ENCODE measurements at places on chromosomes 12 and 14.

- no peak for DNase-seq
Measured at GRCh38 chr12:13504736-13505135, 308.2 kb downstream of the EMP1 start.

- no peak for DNase-seq
Measured at GRCh38 chr14:100286484-100287191, 19.6 kb downstream of the SLC25A29 start.

DNA sequence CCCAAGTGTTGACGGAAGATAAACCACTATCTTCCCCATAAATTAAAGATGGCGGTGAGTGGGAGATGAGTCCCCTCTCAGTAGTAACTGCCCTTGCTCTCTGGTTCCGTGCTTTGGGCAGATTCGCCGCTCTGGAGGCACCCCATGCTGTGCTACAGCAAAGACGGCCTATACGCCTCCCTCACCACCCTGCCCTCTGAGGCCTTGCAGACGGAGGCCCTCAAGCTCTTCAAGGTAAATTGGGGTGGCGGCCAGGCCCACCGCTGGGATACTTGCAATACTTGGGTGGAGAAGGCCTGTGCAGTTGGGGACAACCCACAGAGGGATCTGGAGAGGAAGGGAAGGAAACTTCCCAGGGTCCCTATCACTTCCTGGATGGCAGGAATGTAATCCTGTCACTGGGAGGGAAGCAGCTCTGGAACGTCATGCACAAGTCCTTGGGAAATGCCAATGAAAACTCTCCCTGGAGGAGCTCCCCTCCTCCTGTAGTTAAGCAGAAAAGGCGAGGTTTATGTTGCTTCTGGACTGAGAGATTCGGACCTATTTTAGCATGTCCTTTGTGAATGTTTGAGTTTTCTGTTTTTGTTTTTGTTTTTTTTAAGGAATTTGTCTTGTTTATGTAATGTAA, 22.8 kb downstream of the PIGH start:
- no peak for DNase-seq

DNA sequence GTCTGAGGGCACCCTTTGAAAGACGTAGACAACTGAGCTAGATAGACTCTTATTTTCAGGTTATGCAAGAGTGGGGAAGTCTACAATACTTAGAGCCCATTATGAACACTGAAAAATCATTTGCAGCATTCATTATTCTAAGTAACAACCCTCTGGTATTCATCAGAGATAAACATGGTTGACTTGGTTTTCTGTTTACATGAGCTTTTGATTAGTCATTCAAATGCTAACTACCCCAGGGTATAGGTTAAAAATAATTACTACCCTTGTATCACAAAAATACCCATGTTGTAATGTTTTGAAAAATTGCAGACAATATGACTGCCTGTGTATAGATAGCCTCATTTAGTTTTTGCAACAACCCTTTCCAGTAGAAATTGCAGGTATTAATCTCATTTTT, 78.5 kb downstream of the PPFIBP1 start:
- no peak for DNase-seq

DNA sequence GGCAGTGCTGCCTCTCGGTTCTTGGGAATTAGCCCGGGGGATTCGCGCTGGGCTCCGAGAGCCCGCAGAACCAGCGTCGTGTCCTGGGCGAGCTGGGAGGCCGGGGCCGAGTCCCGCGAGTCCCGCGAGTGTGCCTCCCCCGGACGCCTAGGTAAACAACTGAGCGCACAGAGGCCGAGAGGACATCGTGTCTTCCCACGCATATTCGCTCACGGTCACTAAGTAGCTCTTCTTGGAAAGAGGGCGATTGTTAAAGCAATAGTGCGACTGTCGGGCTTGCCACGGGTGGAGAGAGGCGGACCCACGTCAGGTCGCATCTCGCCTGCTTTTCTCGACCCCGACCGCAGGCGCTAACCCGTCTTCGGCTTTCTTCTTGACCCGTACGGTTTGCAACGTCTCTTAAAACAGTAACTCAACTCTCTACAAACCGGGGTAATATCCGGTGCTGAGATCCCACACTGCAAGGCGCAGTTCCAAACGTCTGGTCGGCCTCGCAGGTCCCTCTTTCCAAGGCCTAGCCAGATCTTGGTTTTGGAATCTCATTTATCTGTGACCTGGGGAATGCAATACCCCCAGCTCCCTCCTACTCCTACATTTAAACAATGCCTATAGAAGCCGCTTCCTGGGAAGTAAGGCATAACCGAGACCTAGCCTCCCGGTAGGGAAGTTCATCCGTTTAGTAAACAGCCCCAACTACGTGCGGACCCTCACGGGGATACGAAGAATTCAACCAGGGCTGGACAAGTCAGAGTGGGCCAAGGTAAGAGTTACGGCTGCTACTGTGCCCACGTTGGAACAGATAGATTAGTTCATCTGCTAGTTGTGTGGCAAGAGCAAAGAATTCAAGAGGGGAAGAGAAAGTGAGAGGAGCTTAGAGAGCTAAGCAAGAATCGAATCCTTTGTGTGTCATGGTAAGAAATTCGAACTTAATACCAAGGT, 736 bp upstream of the PHLDA1 start:
- no peak for DNase-seq

DNA sequence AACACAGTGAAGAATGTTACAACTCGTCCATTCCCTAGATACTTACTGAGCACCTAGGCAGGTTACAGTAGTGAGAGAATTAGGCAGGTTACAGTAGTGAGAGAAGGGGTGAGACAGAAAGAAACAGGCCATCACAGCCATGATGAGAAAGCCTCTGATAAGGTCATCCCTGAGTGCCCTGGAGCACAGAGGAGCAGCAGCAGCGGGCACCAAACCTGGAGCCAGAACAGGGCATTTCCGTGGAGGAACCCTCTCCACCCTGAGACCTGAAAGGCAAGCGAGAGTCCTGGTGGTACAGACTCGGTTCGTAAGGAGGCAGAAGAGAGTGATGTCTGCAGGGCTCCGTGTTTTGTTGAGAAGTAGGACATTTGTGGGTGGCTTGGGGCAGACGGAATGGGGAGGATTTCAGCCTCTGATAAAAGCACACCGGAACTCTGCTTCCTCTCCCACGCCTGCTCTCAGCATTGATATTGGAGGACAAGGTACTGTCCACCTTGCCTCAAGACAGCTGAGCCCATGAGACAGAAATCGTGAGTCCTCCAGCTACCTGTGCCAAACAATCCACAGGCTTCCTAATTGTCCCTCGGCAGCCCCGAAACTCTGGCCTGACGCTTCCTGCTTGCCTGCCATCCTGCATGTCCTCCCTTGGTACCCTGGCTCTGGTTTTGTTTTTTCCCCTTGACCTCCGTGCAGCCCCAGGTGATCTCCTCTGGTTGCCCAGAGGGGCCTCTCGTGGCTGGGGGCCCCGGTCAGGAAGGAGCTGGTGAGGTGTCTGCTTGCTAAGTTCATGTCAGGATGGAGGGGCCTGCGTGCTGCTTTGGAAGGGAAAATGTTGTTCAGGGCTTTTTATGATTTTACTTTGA, 136.1 kb downstream of the GCH1 start:
- DNase-seq = no peak

DNA sequence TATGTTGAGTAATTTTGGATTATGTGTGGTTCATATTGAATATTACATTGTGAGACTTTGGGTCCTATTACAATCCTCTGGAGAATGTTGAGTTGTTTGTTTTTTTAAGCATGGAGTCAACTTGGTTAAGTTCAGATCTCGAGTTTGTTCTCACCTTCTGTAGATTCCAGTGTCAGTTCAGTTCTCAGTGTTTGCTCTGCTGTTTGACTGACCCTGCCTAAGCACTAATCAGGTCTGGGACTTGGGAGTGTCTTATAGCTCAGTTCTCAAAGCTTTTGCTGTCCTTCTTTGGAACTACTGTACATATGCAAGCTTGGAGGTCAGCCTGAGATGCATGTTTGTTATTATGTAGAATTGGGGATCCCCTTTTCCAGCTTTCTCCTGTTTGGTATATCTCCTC, 63.1 kb downstream of the DIP2B start:
- DNase-seq = no peak

GRCh38 chr12:86186449-86186848, 69.7 kb downstream of the MGAT4C start:
- no peak for DNase-seq

DNA sequence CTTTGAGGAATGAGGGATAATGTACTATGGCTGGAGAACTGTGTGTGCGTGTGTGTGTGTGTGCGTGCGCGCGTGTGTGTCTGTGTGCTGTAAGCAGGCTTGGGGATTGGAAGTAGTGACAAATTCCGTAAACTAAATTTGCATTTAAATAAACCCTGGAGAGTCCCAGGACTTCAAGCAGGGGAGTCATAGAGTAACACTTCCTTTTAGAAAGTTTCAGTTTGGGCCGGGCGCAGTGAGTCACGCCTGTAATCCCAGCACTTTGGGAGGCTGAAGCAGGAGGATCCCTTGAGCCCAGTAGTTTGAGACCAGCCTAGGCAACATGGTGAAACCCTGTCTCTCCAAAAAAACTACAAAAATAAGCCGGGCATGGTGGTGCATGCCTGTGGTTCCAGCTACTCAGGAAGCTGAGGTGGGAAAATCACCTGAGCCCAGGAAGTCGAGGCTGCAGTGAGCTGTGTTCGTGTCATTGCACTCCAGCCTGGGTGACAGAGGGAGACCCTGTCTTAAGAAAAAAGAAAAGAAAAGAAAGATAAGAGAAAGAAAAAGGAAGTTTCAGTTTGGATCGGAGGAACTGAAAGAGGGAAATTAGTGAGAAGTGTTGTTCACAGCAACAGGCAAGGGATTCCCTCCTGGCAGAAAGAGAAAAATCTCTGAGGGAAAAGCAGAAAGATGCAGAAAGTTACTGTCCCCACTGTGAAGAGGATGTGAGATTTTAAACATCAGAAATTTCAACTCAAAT, 222.7 kb upstream of the SOX5 start:
- no peak for DNase-seq

GRCh38 chr12:87704374-87704773, 324.8 kb downstream of the C12orf50 start:
- no peak for DNase-seq

DNA sequence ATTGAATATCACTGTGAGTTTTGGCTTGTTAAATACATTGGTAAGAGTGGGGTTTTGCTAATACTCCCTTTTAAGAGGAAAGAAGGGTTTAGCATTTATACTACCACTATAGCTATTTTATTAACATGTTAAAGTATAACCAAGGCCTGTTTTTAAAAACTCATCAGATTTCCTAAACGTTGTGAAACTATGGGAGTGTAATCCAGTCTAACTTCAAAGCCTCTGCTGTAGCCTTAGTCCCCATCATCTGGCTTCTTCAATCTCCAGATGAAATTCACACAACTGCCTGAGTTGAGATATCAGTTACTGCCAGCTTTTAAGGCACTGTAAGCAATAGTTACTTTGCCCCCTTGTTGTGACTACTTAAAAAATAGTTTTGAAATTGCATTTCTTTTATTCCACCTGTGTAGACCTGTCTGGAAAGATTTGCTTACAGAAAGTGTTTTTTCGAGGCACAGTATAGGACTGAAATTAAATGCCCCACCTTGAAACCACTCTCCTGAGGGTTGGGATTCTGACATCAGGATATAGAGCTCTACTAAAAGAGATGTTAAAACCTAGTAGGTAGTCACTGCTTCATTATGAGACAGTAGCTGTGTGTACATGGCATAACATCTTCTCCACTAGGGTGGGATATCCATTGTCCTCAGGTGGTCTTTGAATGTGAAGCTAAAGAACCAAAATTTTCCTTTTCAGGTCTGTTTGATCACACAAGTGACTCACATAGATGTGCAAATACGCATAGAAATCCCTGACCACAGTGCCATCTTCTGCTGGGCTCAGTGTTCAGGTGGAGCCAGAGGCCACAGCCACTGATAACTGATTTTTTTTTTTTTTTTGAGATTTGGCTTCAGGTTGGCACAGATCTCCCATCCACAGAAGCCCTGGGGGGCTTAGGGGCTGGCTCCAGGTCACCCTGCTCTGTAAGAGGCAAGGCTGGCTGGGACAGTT, 125.5 kb downstream of the DAAM1 start:
- DNase-seq = no peak

GRCh38 chr12:106081606-106082005, 57.1 kb downstream of the NUAK1 start:
- DNase-seq = no peak

DNA sequence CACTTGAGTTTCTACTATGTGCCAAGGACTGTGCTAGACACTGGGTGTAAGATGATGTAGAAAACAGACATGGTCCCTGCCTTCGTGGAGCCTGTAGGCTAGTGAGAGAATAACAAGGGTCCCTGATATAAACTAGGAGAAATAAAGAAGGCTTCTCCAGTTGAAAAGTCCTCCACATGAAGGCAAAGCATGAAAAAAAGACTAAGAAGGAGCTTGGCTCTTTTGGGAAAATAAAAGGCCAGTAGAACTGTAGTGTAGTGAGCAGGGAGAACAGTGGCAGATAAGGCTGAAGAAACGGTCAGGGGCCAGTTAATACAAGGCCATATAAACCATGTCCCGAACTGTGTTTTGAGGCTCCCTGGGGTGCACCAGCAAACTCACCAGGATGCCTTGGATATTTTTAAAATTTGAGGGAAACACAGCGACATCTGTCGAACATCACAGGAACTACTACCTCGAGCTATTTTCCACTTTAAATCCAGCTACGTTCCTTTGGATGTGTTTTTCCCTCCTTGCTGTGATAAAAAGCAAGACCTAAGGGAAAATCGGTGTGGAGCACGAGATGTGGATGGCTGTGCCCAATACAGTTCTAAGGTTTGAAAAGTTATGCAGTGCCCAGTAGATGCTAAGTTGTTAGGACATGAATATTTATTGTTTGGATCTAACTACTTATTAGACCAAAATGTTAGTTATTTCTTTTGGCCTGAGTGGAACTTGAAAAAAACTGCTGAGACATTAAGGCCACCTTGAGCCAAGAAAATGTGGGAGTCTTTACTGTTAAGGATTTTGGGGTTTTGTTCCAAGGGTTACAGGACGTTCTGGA, 8.5 kb upstream of the CFL2 start:
- peak; percentile 75 for DNase-seq

DNA sequence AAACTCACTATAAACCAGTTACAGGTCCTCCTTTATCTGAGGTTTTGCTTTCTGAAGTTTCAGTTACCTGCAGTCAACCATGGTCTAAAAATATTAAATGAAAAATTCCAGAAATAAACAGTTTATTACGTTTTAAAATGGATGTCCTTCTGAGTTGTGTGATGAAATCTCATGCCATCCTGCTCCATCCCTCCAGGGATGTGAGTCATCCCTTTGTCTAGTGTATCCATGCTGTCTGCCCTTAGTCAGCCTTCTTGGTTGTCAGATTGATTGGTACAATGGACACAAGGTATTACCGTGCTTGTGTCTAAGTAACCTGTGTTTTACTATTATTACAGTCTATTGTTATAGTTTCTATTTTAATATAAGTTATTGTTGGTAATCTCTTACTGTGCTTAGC, 328.3 kb downstream of the APAF1 start:
- no peak for DNase-seq

- no peak for DNase-seq
Measured at GRCh38 chr12:104620837-104621531, 164.2 kb downstream of the CHST11 start.

GRCh38 chr12:93148412-93148811, 219.3 kb upstream of the EEA1 start:
- DNase-seq = no peak

DNA sequence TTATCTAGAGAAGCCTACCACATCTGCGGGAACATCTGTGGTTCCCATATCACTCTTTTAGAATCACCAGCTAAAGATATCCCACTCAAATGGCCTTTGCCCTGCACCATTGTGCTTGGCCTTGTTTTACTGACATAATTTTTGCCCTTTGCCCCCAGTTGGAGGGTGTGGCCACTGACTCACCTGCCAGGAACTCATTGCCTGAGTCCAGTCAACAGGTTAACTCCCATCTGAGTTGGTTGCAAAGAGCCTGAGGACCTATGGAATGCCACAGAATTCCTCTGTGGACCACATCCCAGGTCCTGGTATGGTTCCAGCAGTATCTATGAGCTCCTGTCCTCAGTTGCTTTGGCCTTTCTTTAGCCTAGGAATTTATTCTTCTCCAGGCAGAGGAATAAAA, 55.7 kb upstream of the PTGR2 start:
- no peak for DNase-seq
